ENCODE measurements at places on chromosomes 7 and 10.

- no peak for DNase-seq
Measured at GRCh38 chr7:158488181-158488971, 99.2 kb downstream of the PTPRN2 start.

GRCh38 chr10:79333513-79333912 lies 13.8 kb upstream of the PPIF start:
- no peak for DNase-seq

GRCh38 chr7:132440151-132440550 lies 136.1 kb downstream of the PLXNA4 start:
- no peak for DNase-seq

GRCh38 chr7:21948364-21948763 lies 2.7 kb upstream of the CDCA7L start:
- no peak for DNase-seq

GRCh38 chr10:69348816-69349541 lies 67.7 kb downstream of the TACR2 start:
- DNase-seq, result no peak

DNA sequence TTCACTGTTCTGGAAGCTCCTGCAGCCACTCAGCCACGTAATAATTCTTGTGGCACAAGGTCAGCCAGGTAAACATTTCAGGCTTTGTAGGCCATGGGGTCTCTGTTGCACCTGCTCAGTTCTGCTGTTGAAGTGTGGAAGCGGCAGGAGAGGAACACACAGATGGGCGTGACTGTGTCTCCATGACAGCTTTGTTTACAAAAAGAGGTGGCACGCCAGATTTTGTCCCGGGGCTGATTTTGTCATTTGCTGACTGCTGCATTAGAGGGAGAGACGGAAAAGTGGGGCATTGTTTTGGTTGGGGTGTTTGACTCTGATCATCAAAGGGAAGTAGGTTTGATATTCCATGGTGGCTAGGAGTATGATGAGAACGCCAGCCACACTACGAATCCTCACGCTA lies 103.1 kb downstream of the PRKAG2 start:
- DNase-seq, result peak; percentile 48

GRCh38 chr7:74032624-74033371 lies 4.8 kb downstream of the ELN start:
- no peak for DNase-seq

DNA sequence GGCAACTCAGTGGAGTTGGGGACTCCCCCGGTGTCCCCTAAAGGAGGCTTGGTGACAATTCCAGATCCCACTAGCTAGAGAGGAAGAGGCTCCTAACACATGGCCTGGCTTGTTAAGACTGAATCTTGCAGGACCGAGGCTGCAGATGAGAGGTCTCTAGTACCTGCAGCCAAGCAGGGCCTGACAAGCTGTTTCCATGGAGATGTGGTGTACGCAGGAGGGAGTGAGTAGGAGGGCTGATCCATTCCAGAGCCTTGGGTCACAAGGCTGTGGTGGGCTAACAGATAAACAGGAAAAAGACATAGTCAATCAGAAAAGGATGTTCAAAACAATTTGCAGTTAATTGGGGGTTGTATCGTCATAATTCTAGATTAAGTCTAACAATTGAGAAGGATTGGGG lies 77.3 kb upstream of the MKLN1 start:
- DNase-seq, result no peak

DNA sequence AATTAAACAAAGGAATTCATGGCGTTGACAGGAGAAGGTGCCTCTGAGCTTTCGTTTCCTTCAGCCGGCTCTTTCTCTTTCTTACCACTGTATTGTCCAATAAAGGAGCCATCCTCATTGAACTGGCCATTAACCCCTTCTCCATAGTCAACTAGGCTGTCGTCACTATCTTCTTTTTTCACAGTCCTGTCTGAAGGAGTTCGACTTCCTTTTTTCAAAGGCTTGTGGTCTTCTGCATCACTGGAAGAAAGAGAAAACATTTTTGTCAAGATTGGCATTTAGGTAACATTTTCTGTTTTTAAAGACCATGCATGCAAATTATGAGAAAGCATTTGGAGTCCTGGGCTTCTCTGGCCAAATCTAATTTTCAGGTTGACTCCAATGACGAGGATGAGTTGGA lies 19.7 kb upstream of the LAMB4 start:
- DNase-seq, result no peak

- DNase-seq, result no peak
Measured at GRCh38 chr7:45992826-45993225, 71.8 kb upstream of the IGFBP3 start.

GRCh38 chr10:61049386-61049785 lies 105.4 kb upstream of the RHOBTB1 start:
- no peak for DNase-seq

DNA sequence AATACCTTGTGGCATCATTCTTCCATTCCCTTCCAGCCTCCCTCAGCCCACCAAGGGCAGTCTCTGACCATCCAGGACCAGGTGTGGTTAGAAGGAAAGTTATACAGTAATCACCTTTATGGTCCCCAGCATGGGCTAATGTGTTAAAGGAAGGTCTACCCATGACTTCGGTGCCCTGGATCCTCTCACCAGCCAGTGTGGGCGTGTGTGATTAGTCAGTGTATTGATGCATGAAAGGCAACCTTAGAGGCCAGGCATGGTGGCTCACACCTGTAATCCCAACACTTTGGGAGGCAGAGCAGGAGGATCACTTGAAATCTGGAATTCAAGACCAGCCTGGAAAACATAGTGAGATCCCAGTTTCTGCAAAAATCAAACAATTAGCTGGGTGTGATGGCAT lies 88.9 kb downstream of the APBB1IP start:
- DNase-seq, result no peak

DNA sequence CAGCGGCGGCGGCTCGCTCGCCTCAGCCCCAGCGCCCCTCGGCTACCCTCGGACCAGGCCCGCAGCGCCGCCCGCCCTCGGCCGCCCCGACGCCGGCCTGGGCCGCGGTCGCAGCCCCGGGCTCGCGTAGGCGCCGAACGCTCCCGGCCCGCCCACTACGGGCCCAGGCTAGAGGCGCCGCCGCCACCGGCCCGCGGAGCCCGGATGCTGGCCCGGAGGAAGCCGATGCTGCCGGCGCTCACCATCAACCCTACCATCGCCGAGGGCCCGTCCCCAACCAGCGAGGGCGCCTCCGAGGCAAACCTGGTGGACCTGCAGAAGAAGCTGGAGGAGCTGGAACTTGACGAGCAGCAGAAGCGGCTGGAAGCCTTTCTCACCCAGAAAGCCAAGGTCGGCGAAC lies 18.2 kb upstream of the TSPAN33 start:
- no peak for DNase-seq

Data from NCI-H187 treated with DMSO at 0.1 percent for 48 hours (cell line).